ENCODE measurements at places on chromosomes 16 and 17.

GRCh38 chr17:19410875-19411620, at the start of gene RNF112:
TSS of gene RNF112 (plus strand) at chr17:19411232. CDS start at chr17:19411409, 177 bp downstream.
- DNase-seq, result no peak

- DNase-seq, result no peak
Observed at GRCh38 chr16:77531752-77532151, 96.9 kb upstream of the ADAMTS18 start.

DNA sequence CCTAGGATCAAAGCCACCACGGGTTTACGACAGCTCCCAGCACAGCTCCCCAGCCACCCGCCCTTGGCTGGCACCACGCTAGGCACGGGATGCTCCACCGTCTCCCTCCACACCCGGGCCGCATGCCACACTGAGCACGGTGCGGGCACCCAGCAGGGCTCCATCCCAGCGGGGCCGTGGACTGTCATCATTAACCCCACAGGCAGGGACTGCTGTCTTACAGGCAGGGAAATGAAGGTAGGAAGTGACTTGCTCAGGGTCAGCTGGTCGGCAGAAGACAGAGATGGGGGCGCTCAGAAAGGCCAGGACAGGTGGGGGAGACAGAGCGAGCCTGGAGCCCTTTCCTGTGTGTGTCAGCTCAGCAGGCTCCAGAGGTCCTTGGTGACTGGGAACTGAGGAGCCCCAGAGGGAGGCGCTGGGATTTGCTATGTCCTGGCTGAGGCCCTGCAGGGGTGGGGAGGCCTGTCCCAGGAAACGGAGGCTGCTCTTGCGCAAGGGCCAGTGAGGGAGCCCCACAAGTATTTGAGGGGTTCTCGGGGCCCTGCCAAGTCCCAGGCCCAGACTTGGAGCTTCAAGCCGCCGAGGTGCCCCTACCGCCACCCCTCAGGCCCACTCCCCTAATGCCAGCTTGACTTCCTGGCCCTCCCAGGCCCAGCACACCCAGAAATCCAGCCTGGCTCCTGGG, 3.2 kb downstream of the UBALD1 start:
- DNase-seq, result no peak

- no peak for DNase-seq
Observed at GRCh38 chr16:68126395-68126794, 41.2 kb downstream of the NFATC3 start.

DNA sequence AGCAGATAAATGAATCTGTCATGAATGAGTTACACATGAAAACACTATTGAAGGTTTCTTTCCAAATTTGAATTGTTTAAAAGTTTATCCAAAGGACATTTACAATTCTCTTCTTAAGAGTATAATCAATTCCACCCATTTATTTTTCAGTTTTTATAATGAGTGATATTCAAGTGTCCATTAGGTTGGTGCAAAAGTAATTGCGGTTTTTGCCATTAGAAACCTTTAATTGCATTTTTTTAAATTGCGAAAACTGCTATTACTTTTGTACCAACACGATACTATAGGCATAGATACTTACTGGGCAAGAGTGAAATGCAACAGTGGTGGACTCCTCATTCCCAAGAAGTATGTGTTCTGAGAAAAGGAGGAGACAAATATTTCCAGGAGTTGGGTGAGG, 422.7 kb upstream of the MON1B start:
- DNase-seq, result no peak

DNA sequence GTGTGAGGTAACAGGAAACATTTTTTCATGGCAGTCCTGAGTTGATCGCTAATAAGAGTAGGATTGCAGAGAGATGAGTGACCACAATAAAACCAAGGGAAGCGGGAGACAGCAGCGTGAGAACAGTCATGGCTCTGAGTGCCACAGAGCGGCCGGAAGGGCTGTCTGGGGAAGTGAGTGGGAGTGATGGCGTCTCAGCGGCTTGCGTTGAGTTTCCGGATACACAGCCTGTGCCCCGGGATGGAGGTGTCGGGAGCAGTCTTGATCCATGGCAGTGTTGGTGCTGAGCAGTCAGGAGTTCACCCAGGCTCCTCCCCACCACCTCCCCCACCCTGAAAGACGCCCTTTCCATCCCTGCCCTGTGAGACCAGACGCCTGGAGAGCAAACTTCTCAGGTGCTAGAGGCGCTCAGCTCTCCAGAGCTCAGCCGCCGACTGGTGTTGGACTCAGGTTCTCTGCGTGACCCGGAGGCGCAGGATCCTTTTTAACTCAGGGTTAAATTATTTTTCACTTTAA, 59.8 kb downstream of the BANP start:
- no peak for DNase-seq

DNA sequence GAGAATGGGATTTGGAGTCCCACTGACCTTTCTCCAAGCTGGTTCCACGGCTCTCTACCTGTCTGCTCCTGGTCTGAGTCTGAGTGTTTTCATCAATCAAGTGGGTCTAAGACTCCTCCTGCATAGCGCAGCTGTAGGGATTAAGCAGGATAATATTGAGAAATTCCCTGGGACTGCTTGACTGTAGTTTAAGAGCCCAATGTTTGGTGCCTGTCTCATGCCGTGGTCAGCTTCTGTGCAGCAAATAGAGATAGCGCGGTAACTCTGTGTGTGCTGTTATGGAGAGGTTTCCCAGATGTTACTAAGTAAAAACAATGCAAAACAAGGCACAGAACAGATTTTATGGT, 21.4 kb downstream of the RPTOR start:
- no peak for DNase-seq

- peak; percentile 10 for DNase-seq
Observed at GRCh38 chr17:1904273-1905182, 74.7 kb downstream of the RPA1 start.

- DNase-seq, result no peak
Observed at GRCh38 chr17:45371414-45372324, 54.8 kb upstream of the MAP3K14 start.

Data from NCI-H187 (cell line).